ENCODE measurements at places on chromosomes 1 and 21.
A peak's percentile ranks its signal among the peaks of the same experiment; 100 is the strongest.

DNA sequence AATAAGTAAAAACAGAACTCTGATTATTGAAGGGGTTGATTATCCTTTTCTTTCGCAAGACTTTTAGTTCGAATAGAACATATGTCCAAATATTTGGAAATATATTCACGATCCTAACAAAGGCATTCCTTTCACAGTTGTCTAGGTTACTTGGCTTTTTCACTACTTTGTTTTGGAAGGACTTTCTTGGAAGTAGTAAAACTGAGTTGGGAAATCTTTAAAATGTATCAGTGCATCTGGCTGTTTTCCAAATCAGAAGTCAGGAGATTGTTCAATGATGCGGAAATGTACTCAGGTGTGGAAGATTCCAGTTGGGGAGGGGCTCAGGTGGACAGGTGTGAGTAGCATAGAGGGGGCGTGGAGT lies 67.1 kb downstream of the SH3BGR start:
- DNase-seq, result no peak

DNA sequence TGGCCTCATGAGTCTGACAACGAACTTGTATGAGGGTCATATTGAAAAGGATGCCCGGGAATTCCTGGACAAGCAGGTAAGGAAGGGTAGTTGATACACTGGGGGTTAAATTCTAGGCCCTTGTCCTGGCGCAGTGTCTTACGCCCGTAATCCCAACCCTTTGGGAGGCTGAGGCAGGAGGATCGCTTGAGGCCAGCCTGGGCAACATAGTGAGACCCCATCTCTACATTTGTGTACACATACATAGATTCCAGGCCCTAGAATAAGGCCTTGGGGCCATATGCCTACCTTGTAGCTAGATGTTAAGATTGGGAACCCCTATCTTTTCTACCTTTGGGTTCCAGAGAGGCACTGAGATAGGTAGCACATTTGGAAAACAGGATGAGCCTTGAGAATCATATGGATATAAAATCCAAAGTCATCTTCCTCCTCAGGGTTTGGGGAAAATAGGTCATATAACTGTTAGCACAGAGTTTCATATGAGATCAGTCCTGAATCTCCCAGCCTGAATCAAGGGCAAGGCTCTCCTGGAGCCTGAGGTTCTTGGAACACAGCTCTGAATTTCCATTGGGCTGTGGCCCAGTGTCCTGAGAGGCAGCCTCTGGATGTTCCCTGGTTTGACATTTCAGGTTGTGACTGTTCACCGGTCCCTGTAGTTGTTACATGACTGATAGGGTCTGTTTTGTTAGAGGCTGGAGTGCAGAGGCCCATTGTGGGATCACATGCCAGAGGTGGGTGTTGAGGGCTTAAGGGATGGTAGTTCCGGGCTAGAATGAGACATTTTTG lies 104.4 kb downstream of the PIK3R3 start:
- DNase-seq, result no peak

GRCh38 chr1:207186503-207186902 lies 82.5 kb downstream of the C4BPA start:
- DNase-seq, result no peak

DNA sequence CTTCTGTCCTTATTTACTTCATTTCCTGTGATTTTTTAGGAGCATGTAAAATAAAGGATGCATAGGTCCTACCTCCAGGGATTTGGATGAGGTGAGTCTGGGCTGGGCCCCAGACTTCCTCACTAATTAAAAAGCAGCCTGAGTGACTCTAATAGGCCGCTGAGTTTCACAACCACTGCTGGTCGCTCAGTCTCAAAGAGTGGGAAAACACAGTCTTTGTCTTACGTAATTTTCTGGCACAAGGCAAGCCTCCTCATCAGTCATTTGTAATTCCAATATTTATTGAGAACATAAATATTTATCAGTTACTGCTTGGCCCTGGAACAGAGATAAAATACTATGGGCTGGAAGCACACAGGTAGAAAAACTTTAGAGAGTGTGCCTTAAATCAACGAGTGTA lies 195.4 kb upstream of the RUNX1 start:
- no peak for DNase-seq

GRCh38 chr1:84969489-84970250 lies 27.2 kb downstream of the MCOLN2 start:
- no peak for DNase-seq

- DNase-seq, result no peak
Measured at GRCh38 chr1:182622901-182623528, 18.8 kb upstream of the RGS16 start.

DNA sequence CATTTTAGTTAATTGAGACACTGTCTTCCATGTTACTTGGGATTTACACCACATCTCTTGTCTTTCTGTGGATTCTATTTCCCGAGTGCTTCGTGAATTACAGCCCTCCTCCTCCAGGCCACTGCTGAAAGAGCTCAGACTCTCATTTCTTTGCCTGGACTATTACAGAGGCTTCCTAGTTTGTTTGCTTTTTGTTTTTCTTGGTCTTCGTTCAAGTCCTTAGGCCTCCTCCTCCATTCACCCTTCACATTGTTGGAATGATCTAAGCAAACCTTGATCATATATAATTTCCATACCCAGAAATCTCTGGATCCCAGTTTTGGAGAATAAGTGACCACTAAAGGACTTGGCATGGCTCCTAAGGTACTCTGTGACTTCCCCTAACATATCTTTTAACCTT lies 94.1 kb downstream of the CNIH3 start:
- DNase-seq, result no peak

DNA sequence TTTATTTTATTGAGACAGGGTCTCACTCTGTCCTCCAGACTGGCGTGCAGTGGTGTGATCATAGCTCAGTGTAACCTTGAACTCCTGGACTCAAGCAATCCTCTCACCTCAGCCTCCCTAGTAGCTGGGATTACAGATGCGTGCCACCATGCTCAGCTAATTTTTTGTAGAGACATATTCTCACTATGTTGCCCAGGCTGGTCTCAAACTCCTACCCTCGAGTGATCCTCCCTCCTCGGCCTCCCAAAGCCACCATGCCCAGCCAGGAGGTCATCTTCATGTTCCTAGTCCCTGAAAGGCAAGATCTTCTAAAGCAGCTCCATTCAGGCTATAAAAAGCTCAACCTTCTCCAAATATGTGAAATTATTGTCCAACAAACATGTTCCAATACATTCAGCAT lies 53.9 kb downstream of the TOR1AIP2 start:
- DNase-seq, result no peak

GRCh38 chr21:14589855-14590563 lies 43.9 kb upstream of the SAMSN1 start:
- no peak for DNase-seq

GRCh38 chr1:8121261-8122159 lies 95.4 kb upstream of the ERRFI1 start:
- peak; percentile 28 for DNase-seq

DNA sequence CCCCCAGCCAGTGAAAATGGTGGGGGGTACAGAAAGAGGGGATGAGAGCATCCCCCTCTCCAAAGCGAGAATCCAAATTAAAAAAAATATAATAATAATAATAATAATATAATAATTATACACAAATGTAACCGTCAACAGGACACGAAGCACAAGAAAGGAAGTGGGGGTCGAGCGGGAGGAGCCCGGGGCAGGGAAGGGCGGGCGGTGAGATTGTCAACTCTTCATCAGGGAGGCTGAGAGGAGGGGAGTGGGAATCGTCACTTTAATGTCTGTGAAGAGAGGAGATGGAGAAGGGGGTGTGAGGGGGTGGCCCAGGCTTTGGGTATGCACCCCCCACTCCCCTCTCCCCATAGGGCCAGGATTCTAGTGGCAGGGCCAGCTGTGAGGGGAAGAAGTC lies 33.2 kb downstream of the MEF2D start:
- DNase-seq, result no peak

GRCh38 chr1:155940993-155941844 lies at the start of gene RXFP4:
TSS of gene RXFP4 (plus strand) at chr1:155941638. CDS start at chr1:155941710, 72 bp downstream.
- no peak for DNase-seq

- DNase-seq, result no peak
Measured at GRCh38 chr1:217919683-217920388, 288.7 kb downstream of the SPATA17 start.

GRCh38 chr1:183739741-183740271 lies 65.1 kb upstream of the RGL1 start:
- no peak for DNase-seq

DNA sequence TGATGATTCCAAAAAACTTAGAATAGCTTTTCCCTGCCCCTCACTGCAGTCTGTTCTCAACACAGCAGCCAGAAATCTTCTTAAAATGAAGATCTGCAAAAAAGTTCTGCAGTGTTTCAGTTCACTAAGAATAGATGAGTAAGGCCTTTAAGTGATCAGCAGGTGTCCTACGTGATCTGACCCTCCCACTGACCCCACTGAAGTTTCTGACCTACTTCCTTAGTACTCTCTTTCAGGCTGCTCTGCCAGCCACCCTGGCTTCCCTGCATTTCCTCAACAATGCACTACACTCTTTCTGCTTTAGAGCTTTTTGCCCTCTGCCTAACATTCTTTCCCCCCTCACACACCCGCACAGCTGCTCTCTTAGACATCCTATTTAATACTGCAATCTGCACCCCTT lies 182.5 kb downstream of the AKT3 start:
- no peak for DNase-seq

GRCh38 chr1:223337174-223337869 lies 26.7 kb downstream of the SUSD4 start:
- no peak for DNase-seq

DNA sequence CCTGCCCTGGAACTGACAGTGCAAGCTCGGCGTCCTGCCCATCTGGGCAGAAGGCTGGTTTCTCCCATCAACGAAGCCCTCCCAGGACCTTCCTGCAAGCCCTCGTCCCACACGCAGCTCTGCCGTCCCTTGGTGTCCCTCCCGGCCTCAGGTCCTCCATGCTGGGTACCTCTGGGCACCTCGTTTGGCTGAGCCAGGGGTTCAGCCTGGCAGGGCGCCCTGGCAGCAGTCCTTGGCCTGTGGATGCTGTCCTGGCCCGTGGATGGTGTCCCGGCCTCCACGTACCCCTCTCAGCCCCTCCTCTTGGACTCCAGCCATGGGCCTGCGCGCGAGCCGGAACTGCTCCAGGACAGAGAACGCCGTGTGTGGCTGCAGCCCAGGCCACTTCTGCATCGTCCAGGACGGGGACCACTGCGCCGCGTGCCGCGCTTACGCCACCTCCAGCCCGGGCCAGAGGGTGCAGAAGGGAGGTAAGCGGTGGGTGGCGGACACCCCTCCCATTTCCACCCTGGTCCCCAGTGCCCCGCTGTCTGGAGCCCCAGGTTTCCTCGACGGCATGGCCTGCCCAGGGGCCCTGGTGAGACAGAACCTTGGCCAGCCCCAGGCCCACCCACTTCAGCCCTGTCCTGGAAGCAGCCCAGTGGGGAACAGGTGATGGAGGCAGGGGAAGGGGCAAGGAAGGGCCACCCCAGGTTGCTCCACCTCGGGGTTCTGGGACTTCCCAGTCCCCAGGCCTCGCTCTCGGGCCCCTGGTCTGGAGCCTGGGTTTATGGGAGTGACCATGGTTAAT lies 3.5 kb downstream of the TNFRSF14 start:
- no peak for DNase-seq

DNA sequence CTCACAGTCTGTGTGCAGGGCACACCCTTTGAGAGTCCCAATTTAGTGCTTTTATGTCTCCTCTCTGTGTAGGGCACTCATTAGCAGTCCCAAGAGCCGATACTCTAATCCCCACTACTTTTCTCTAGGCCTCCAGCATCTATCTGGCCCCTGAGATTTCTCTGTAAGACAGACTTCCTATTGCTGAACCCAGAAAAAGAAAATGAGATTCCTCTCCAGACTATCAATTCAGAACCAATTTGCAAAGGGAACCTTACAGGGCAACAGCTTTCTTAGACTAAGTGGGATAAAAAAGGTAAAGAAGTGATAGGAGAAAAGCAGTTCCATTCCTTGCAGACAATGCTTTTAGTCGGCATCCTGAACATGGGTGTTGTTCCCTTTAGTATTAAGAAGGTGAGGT lies 172.2 kb downstream of the EDEM3 start:
- DNase-seq, result no peak
